ENCODE measurements at places on chromosomes 1 and 21.
A peak's percentile ranks its signal among the peaks of the same experiment; 100 is the strongest.

DNA sequence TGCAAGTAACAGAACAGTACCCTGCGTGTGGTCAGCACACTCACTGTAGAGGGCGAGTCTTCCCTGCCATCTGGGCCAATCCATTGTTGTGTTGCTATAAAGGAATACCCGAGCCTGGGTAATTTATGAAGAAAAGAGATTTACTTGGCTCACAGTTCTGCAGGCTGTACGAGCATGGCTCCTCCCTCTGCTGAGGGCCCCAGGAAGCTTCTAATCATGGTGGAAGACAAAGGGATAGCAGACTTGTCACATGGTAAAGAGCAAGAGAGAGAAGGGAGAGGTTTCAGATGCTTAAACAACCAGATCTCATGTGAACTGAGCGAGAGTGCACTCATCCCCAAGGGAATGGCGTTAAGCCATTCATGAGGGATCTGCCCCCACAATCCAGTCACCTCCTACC is 126.2 kb downstream of the CNIH3 start:
- no peak for DNase-seq

DNA sequence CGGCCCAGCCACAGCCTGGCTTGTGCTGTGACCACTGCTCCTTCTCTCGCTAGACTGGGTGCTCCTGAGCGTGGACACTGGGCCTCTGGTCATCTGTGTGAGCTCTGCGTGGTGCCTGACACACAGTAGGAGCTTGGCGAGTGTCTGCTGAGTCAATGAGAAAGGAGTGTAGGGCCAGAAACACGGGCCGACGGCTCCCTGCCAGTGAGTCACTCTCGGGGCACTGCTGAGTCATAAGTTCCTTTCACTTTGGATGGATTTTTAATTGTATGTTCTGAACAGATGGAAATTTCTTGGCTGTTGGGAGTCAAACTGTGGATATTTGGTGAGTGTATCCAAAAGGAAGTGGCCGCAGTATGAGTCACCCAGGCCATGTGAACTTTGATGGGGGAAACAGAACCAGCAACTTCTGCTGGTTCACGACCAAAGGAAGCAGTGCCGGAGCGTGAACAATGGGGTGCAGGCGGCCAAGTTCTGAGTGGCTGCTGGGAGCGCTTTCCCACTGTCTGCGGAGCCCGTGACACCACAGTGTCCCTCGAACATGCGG is 41.0 kb upstream of the COL18A1 start:
- no peak for DNase-seq

- DNase-seq: no peak
Measured at GRCh38 chr1:10252508-10252907, 42.1 kb downstream of the KIF1B start.

DNA sequence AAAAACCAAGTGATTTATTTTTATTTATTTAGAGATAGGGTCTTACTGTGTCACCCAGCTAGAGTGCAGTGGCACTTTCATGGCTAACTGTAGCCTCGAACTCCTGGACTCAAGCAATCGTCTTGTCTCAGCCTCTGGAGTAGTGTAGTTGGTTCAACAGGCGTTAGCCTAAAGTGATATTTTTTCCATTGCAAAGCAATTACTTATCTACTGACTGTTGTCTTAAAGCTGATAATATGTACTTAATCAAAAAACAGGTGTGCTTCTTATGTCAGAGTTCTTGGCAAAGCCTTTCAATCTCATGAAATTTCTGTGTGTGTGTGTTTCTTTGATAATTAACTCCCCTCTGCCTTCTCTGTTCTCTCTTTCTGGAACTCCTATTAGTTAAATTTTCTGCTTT is 62.4 kb upstream of the DUSP10 start:
- DNase-seq: no peak

- DNase-seq: no peak
Measured at GRCh38 chr21:34732388-34732821, 63.6 kb downstream of the CLIC6 start.

DNA sequence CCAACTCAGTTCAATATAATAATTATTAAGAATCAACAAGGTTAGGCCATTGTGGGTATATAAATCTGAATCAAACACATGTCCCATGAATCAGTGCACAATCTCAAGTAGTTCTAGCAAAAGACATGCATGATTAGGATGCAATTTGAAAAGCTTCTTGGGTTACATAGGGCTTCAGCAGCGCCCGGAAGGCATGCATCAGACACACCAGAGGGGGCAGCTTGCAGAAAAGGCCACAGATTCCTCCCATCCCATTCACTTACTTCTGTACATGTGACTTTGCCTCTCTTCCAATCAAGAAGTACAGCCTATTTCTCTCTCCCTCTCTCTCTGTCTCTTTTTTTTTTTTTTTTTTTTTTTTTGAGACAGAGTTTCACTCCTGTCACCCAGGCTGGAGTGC is 91.8 kb downstream of the KCNN3 start:
- no peak for DNase-seq

GRCh38 chr1:76690766-76691165 is 176.5 kb upstream of the ST6GALNAC5 start:
- no peak for DNase-seq

DNA sequence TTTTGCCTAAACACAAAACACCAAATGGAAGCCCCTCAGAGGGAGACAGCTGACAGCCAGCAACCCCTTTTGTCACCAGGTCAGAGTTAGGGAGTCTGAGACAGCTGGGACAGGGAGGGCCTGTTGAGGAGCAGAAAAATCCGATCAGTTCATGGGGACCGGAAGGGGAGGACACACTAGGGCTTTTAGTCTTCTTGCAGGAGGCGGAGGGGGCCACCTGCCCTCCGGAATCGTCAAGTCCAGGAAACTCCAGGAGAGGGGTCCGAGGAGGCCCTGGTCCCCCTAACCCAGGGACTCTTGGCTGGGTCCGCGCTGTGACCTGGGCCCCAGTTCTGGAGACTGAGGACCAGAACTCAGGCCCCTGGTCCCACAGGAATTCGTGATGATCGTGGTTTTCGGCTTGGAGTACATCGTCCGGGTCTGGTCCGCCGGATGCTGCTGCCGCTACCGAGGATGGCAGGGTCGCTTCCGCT is 34.2 kb downstream of the KCNQ4 start:
- DNase-seq: no peak

DNA sequence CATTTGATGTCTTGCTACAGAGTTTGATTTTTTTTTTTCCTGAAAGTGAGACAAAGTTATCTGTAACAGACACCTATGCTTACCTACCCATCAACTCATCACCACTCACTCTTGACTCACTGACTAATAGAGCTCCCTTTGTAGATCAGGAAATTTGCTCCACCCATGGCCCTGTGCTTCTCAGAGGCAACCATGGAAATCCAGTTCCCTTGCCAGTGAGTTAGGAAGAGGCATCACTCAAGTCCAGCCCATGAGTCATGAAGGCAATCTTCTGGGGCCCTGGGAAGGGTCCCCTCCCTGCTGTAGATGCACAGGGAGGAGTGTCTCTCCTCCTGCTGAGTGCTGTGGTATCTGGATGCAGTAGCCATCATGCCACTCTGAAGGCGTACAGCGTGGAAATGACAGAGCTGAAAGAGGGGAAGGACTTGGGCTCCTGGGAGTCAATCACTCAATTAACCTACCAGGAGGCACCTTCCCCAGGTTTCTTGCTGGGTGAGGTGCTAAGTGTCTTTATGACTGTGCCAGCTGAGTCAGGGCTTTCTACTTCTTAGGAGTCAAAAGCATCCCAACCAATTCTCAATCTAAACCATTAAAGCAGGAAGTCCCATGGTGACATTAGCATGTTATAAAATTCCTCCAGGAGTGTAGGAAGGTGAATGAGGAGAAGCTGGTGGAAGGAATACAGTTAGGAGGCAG is 56.1 kb downstream of the DNTTIP2 start:
- no peak for DNase-seq

- DNase-seq: no peak
Measured at GRCh38 chr21:36022427-36023091, 37.8 kb downstream of the SETD4 start.

DNA sequence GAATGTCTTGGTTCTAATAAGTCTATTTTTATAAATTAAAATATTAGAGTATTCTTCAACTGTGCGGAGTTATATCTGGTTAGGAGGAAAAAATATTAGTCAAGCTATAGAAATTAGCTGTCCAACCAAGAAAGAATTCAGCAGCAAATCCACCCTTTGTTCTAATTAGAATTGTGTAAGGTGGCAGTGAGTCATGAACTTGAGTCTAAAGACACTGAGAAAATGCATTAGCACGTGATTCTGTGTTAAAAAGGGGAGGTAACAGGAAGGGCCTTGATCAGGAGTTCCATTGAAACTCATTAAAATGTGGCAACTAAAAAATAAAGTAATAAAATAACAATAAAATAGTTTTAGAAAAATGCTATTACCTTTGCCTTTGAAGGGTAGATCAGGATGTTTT is 398.2 kb upstream of the RGS18 start:
- no peak for DNase-seq

GRCh38 chr21:31408301-31409088 is 64.4 kb upstream of the TIAM1 start:
- no peak for DNase-seq

- no peak for DNase-seq
Measured at GRCh38 chr1:36125129-36125991, at the start of gene COL8A2. TSS of gene COL8A2 (minus strand) at chr1:36125222. CDS start at chr1:36100242, 24,980 bp downstream.

DNA sequence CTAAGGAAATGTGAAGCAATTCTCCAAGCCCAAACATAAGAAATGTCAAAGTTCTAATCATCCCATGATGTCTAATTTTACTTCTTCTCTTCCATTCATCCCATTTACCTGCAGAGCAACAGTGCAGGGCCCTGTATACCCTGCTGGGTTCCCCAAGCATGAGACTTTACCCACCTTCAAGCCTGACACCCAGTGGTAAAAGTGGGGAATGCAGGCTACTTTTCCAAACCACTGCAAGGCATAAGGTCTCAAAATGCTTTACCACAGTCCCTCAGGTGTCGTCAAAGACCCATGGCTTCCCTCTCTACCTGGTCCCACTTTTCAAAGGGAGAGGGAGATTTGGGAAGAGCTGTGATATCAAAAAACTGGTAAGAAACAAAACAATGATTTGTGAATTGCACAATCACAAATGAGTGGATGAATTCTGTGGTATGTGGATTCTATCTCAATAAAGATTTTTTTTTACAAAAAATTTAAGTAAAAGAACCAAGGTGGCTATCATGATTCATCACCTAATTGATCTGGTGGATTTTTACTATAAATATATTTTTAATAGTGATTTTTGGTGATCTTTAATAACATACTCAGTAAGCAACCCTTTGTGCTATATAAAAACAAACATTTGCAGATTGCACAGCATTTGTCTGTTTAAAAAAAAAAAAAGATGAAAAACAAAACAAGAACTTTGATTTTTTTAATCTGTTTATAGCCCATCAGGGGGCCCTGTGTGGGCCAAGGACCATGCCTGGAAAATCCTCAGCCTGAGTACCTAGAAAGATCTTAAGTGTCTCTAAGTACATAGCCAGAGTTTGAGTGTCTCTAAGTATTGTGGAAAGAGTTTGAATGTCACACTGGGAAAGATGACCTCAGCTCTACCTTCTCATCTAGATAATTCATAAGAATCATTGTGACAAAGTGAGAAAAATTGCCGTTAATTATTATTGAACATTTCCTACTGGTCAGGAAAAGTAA is 73.1 kb upstream of the GJB5 start:
- DNase-seq: no peak

DNA sequence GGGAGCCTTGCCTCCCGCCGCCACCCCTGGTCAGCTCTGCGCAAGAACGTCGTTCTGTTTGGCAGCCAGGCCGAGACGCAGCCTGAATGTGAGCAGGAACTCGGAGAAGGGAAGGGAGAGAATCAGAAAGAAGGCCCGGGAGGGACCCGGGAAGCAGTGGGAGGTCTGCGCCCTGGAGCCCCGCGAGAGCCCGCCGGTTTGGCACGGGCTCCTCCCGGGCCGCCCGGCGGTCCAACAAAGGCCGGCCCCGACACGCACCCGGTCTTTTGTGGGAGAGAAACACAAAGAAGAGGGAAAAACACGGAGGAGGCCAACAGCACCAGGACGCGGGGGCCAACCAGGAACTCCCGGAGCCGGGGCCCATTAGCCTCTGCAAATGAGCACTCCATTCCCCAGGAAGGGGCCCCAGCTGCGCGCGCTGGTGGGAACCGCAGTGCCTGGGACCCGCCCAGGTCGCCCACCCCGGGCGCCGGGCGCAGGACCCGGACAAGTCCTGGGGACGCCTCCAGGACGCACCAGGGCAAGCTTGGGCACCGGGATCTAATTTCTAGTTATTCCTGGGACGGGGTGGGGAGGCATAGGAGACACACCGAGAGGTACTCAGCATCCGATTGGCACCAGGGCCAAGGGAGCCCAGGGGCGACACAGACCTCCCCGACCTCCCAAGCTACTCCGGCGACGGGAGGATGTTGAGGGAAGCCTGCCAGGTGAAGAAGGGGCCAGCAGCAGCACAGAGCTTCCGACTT is 2.7 kb upstream of the OLIG2 start:
- no peak for DNase-seq

- no peak for DNase-seq
Measured at GRCh38 chr1:40971966-40972365, 7.5 kb upstream of the CTPS1 start.

DNA sequence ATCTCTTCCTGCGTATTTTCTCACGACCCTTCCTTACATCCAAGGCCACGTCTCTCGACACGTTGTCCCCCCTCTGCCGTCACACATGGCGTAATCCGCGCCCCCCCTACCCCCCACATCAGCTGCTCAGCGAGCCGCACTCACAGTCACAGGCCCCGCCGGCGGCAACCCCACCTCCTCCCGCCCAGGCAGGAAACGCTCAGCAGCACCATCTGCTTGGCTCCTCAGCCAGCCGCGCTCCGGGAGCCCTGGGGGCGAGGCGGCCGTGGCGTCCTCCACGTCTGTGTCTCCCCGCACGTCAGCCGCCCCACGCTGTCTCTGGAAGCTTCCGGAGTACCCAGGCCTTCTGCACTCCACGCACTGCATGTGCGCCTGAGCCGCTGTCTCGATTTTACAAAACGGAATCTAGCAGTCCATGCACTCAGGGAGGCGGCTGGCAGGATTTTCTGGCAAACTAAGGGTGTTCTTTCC is 64.6 kb downstream of the SIK1 start:
- DNase-seq: peak; percentile 93

- no peak for DNase-seq
Measured at GRCh38 chr1:206131037-206131436, 13.8 kb upstream of the AVPR1B start.

GRCh38 chr1:211174375-211174774 is 40.4 kb upstream of the KCNH1 start:
- DNase-seq: no peak

GRCh38 chr1:27864264-27864895 is 8.0 kb upstream of the THEMIS2 start:
- peak; percentile 73 for DNase-seq

All from CD4-positive, alpha-beta T cell treated with Interleukin-15 for 1 hour (primary cell).